Midbrain (tissue), 1 donor: ENCODE measurements at places on chromosomes 2 and 18.

DNA sequence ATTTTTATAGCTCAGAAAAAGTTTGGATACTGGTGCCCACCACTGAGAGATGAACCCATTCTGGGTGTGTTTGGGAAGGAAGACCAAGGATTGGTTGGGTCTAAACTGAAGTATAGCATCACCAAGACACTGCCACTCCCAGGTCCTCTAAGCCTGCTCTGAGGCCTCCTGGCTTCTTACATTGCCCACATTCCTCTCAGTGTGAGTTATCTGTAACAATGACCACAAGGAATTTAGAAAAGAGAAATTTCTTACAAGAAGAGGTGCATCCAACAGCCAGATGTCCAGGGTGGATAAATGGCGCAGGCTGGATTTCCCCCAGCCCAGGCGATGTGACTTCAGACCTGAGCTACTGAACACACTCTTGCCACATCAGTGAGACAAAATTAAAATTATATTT lies 1.6 kb upstream of the GPR45 start:
- no peak for DNase-seq

DNA sequence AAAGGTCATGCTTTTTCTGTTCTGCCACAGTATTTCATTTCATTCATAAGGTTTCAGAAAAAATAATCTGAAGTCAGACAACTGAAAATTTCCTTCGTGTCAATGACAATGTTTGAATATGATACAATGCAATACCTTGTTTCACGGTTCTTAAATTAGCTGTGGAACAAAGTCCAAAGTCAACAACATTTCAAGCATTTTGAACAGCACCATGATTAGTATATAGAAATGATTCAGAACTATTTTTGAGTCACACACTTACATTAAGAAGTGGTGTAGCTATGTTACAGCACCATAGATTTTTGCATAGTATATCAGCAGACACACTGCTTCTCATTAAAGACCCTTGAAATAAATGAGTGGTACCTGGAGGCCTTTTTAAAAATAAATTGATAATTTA lies 178.3 kb upstream of the DSEL start:
- no peak for DNase-seq

- DNase-seq = no peak
These were observed 546.7 kb upstream of the ID2 start for GRCh38 chr2:8134985-8135682.

DNA sequence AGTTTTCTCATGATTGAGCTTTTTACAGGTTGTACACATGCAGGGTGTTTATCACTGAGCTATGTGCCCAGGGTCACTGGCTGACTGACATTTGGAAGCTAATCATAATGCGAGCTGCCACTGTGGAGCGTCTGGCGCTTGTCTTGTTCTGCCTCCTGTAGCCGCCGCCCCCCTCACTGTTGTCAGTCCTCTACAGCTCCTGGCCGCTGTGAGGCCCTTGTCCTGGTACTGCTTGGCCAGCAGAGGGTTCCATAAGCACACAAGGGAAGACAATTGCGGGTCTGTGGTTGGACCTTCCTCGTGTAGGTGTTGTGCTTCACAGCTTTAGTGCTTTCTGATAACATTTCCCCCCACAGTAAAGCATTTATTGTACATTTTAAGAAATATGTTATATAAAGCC lies 105.6 kb upstream of the LDLRAD4 start:
- peak; percentile 48 for DNase-seq

DNA sequence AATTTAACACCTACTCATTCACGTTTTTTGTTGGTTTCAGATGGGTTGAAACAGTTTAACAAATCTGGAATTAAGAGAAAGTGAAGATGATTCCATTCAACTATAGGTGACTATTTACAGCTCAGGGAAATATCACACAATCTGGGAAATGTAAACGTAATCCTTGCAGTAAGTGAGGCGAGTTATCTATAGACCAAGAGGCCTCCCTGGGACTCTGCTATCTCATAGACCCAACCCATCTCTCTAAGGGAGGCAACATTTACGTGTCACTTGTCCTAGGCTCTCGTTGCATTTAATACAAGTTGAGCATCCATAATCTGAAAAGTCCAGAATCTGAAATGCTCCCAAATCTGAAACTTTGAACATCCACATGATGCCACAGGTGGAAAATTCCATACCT lies 2.0 kb upstream of the MOB4 start:
- DNase-seq = no peak
